ENCODE measurements at places on chromosomes 6 and 20.

- no peak for DNase-seq
These were observed 21.4 kb downstream of the ARFGEF3 start for GRCh38 chr6:138182939-138183789.

- DNase-seq, result no peak
These were observed 85.8 kb downstream of the MAP3K5 start for GRCh38 chr6:136706430-136706829.

- no peak for DNase-seq
These were observed 115.7 kb downstream of the UNC5CL start for GRCh38 chr6:40923326-40923725.

DNA sequence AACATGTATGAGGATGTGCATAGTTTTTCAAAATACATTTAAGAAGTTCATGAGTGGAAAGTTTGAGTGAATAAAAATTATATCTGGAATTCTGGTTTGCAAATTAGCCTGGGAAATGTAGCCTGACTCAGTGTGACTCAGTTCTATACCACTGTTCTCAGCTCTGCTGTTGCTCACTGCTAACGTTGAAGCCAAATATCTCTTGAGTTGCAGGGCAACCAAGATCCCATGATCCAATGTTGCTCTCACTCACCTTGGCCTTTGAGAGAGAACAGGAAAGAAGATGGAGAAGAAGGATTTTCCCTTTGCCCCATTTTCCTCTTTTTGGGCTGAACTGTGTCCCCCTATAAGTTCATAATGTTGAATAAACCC, 28.9 kb downstream of the PSMB9 start:
- no peak for DNase-seq

DNA sequence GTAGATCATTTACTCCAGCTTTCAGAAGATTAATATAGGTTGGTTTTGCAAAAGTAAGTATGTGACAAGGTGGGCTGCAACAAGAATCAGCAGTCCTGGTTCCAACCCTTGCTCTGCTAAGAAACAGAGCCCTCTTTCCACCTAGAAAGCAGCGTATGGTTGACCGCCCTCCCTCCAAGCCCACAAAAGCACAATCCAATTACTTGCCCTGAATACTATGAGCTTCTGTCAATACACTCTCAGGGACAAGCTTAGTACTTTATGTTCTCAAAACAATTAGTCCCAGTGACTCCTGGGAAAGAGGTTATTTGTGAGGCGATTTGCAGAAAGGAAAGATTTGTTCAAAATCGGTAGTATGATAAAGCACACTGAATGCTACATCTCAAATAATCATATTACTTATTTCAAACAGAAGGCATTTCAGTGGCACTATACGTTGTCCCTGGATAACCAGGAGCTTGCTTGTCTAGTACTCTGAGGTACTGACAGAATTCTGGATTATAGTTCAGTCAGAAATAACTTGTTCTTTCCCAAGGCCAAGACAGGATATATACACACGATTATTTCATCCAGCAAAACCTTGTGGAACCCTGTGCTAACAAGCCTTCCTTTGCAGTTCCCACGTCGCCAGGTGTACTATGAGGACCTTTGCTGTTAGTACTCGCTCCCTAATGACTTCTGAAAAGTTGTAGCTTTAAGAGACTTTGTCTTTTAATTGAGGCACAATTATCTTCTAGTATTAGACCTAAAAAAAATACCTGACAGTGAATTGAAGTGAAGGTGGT, 96.9 kb upstream of the ADTRP start:
- no peak for DNase-seq

GRCh38 chr6:37990762-37991525, 171.4 kb downstream of the ZFAND3 start:
- peak; percentile 32 for DNase-seq

DNA sequence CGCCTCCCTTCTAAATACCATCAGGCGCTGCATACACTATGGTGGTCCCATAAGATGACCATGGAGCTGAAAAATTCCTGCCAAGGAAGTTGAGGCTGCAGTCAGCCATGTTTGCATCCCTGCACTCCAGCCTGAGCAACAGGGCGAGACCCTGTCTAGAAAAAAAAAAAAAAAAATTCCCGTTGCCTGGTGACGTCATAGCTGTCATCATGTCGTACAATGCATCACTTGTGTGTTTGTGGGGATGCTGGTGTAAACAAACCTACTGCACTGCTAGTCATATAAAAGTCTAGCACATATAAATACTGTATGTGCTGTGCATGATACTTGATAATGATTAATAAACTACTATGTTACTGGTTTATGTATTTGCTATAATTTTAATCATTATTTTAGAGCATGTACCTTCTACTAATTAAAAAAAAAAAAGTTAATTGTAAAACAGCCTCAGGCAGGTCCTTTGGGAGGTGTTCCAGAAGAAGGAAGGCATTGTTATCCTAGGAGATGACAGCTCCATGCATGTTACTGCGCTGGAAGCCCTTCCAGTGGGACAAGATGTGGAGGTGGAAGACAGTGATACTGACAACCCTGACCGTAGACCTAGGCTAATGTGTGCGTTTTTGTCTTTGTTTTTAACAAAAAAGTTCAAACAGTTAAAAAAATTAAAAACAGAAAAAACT, 132.6 kb downstream of the BANF2 start:
- DNase-seq, result no peak

DNA sequence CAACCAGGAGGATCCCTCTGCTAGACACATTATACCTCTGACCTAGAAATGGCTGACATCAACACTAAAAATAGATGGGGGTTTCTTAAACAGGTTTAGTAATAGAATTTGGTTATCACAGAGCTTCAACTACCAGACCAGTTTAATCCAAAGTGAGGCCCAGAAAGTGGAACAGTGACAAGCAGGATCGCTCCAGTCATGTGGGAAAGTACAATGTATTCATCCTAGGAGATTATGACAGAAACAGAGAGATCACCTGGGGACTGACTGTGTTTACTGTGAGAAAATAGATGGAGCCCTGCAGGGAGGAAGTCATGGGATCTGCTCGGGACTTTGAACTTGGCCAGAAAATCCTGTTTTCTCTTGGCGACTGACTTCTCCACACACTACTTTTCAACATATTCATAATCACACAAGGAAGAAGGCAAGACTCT, 238.7 kb upstream of the SOX4 start:
- DNase-seq, result no peak

All from AG04450 (cell line).